ENCODE measurements at places on chromosomes 12 and 14. TPM values are rescaled to one million over a fixed set of nuclear protein-coding genes. Genes with fewer than 3 reads are reported as not detected.

Gene KRT4
- not detected for total RNA-seq

Gene C12orf50
- 0.31 TPM for total RNA-seq

Gene REP15
- 4.7 TPM for total RNA-seq

Gene TRHDE
- 21.3 TPM for total RNA-seq

Gene PIWIL1
- not detected for total RNA-seq

Gene RERG
- 3.1 TPM for total RNA-seq

Gene KRT80
- total RNA-seq: not detected

Gene ATP6V1D
- 138 TPM for total RNA-seq

Gene NUAK1
- total RNA-seq: 43.2 TPM

Gene DHRS4L2
- 4.4 TPM for total RNA-seq

Gene SYT1
- total RNA-seq: 168 TPM

Gene PLCZ1
- total RNA-seq: not detected

Gene OR5AU1
- not detected for total RNA-seq

Gene FAM181A
- 1.6 TPM for total RNA-seq

Gene PPFIA2
- 338 TPM for total RNA-seq

Gene MEG3
- 389 TPM for total RNA-seq

Gene KRT78
- total RNA-seq: not detected

Gene ARHGAP9
- total RNA-seq: 0.94 TPM

Gene CCDC88C
- total RNA-seq: 45.7 TPM

Data from parietal lobe (tissue), 2 donors.